ENCODE measurements at places on chromosomes 11 and 22.

DNA sequence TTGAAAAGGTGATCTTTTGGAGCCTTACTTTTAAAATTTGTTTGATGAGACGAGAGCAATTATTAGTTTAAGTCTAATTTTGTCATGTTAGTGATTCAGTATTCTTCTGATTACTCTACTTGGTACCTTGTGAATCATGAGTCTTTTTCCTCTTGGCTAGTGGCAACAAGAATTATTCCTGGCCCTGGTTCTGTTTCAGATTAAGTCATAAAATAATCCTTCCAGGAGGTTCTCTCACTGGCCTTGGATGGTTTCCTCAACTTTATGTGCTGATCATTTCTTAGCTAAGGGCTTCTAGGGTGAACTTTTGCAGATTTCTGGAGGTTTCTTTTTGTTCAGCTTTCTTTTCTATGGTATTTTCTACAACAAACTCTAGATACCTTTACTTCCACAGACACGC lies 741.8 kb upstream of the LUZP2 start:
- DNase-seq: no peak

DNA sequence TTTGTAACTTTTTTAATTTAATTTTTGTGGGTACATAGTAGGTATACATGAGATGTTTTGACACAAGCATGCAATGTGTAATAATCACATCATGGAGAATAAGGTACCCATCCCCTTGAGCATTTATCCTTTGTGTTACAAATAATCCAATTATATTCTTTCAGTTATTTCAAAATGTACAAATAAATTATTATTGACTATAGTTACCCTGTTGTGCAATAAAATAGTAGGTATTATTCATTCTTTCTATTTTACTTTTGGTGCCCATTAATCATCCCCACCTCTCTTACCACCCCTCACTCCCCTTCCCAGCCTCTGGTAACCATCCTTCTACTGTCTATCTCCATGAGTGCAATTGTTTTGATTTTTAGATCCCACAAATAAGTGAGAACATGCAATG lies 83.5 kb downstream of the GAB2 start:
- DNase-seq: no peak

- DNase-seq: no peak
These were observed 169.7 kb downstream of the ST3GAL4 start for GRCh38 chr11:126525216-126525615.

DNA sequence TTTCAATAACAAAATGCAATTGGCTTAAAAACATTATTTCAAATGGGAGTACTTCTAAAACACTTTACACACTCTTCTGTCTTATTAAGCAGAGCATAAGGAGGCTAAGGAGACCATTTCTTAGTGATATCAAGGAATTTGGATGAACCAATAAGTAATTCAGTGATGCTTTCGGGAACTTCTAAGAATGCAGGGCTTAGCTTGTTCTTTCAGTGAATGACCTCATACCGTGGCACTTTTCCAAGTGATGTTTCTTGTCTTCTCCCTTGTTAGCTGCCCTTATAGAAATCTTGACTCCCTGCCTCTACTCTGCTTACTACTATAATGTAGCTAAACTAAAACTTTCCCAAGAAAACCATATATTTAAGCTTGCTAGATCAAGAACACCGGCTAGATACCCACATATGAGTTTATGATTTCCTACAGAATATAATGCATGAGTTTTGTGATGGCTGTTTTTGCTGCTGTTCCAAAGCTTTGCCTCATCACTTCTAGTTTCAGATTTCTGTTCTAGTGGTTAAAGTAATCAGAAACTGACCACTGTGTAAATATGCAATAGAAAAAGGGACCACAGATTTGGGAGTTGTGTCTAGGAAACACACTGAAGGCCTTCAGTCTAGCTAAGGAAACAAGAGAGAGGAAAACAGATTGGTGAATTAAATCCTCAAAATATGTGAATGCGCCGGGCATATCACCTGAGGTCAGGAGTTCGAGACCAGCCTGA lies 37.5 kb upstream of the STK33 start:
- peak; percentile 61 for DNase-seq

Data from AG20443 (cell line).